H9 (cell line): ENCODE measurements at places on chromosomes 4 and X.

- DNase-seq, result no peak
- H3K27ac ChIP-seq, result no peak overlapping the region
- H3K4me3 ChIP-seq, result peak overlapping the region; percentile 90
- no peaks in the 10 kb centered on the region for H3K36me3 ChIP-seq
- H3K27me3 ChIP-seq, result peaks cover 30% of the 10 kb centered on the region; the same call in 1 of the 2 replicates
Measured at GRCh38 chr4:150581056-150581605, 820 bp upstream of the MAB21L2 start.

DNA sequence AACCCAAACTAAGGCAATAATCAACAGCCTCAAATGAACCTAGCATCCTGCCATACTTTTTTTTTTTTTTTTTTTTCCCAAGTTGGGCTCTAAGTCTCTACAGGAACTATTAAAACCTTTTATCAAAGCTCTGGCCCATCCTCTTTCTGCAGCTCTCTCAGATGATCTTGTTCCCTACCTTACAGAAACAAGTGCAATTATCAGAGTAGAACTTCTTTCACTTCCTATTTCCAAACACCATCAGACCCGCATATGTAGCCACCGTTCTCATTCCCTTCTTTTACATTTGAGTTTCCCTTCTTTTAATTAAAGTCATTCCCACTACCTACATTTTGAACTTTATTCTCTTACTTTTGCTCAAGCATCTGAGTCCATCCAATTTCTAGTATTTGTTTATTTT, 690.6 kb downstream of the DMD start:
- no peaks in the 10 kb centered on the region for H3K36me3 ChIP-seq
- H3K27me3 ChIP-seq, result no peaks in the 10 kb centered on the region
- no peak overlapping the region for H3K4me3 ChIP-seq
- DNase-seq, result no peak
- H3K27ac ChIP-seq, result no peak overlapping the region

DNA sequence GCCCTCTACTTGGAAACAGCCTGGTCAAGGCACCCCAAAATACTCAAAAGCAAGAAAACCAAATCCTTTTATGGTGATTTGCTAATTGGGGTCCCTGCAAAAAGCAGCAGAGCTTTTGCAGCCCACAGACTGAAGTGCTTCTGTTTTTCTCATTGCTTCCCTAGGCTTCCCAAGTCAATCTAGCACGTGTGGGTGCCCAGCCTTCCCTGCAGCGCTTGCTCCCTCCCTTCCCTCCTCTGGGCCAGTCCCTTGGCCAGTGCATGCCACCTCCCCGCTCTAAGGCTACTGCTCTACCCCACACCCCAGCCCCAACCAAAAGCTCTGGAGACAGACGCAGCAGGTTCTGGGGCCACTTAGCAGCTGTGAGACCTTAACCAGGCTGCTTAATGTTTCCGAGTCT, 53.6 kb downstream of the ANAPC4 start:
- H3K4me3 ChIP-seq, result no peak overlapping the region
- no peak for DNase-seq
- H3K4me1 ChIP-seq, result no peaks in the 10 kb centered on the region; the same call in 1 of the 2 replicates
- H3K27ac ChIP-seq, result no peak overlapping the region
- H3K27me3 ChIP-seq, result no peaks in the 10 kb centered on the region; the same call in 1 of the 2 replicates
- H3K36me3 ChIP-seq, result no peaks in the 10 kb centered on the region

- no peaks in the 10 kb centered on the region for H3K27me3 ChIP-seq
- H3K4me3 ChIP-seq, result no peak overlapping the region
- no peaks in the 10 kb centered on the region for H3K4me1 ChIP-seq
- H3K36me3 ChIP-seq, result no peaks in the 10 kb centered on the region
- H3K27ac ChIP-seq, result no peak overlapping the region
Measured at GRCh38 chr4:18734405-18734804, 712.9 kb upstream of the LCORL start.

DNA sequence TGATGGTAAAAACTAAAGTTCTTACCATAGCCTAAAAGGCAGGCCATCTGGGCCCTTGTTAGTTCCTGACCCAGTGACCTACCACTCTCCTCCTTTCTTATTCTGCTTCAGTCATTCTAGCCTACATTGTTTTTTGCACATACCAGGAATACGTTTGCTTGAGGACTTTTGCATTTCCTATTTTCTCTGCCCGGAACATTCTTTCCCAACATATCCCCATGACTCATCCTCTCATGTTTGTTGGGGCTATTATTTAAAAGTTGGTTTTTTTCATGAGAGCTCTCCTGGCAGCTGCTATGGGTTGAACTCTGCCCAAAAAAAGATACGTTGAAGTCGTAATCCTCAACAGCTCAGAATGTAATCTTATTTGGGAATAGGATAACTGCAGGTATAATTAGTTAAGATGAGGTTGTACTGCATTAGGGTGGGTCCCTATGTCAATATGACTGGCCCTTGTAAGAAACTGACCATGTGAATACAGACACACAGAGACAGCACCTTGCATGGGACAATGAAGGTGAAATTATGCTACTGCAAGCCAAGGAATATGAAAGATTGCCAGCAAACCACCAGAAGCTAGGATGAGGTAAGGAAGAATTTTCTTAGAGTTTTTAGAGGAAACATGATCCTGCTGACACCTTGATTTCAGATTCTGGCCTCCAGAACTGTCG, 138.3 kb upstream of the PDHA2 start:
- H3K27me3 ChIP-seq, result no peaks in the 10 kb centered on the region
- H3K36me3 ChIP-seq, result peaks cover 4% of the 10 kb centered on the region; the same call in 1 of the 2 replicates
- peak overlapping the region; percentile 8 for H3K27ac ChIP-seq
- no peak overlapping the region for H3K4me3 ChIP-seq
- no peak for DNase-seq

- no peaks in the 10 kb centered on the region for H3K36me3 ChIP-seq
- peaks cover 5% of the 10 kb centered on the region; the same call in 1 of the 2 replicates for H3K4me1 ChIP-seq
- H3K27ac ChIP-seq, result no peak overlapping the region
- peak; percentile 56 for DNase-seq
Measured at GRCh38 chrX:25144043-25144940, 128.5 kb upstream of the ARX start.

DNA sequence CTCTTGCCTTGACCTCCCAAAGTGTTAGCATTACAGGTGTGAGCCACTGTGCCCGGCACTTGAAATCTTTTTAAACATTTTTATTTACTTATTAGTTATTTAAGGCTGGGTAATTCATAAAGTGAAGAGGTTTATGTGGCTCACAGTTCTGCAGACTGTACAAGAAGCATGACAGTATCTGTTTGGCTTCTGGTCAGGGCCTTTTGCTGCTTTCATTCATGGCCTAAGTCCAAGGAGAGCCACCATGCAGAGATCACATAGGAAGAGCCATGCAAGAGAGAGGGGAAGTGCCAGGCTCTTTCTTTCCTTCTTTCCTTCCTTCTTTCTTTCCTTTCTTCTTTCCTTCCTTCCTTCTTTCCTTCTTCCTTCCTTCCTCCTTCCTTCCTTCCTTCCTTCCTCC, 10.2 kb upstream of the GPKOW start:
- no peaks in the 10 kb centered on the region for H3K4me1 ChIP-seq
- H3K27me3 ChIP-seq, result no peaks in the 10 kb centered on the region
- no peak overlapping the region for H3K27ac ChIP-seq
- DNase-seq, result no peak
- no peak overlapping the region for H3K4me3 ChIP-seq

- no peaks in the 10 kb centered on the region for H3K27me3 ChIP-seq
- H3K27ac ChIP-seq, result no peak overlapping the region
- H3K4me1 ChIP-seq, result no peaks in the 10 kb centered on the region
- peaks cover 2% of the 10 kb centered on the region; the same call in 1 of the 3 replicates for H3K36me3 ChIP-seq
- H3K4me3 ChIP-seq, result no peak overlapping the region
- no peak for DNase-seq
Measured at GRCh38 chrX:38692961-38693360, 108.3 kb upstream of the MID1IP1 start.

DNA sequence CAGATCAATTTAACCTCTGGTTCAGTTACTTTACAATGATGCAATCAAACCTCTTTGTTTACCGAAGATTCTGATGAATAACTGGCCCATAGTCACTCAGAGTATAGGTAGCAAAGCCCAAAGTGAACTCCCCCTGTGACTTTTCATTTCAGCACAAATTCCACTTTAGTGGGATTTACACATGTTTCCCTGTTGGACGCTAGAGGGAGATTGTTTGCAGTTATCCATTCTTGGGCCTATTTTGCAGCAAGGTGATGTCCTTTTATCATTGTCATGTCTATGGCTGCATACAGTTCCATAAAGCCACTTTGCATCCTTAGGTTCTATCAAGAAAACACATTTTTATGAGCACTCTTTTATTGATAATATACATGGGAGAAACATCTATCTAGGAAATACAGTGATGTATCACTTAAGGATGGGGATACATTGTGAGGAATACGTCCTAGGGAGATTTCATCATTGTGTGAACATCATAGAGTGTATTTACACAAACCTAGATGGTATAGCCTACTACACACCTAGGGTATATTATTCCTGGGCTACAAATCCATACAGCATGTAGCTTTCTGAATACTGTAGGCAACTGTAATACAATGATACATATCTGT, 14.5 kb upstream of the DKK2 start:
- peaks cover 17% of the 10 kb centered on the region for H3K36me3 ChIP-seq
- no peak overlapping the region for H3K27ac ChIP-seq
- no peaks in the 10 kb centered on the region for H3K4me1 ChIP-seq
- DNase-seq, result no peak
- no peak overlapping the region for H3K4me3 ChIP-seq

GRCh38 chr4:179225594-179225993, 1783.4 kb upstream of the AGA start:
- no peaks in the 10 kb centered on the region for H3K4me1 ChIP-seq
- no peak for DNase-seq
- H3K36me3 ChIP-seq, result peaks cover 3% of the 10 kb centered on the region; the same call in 1 of the 2 replicates

- H3K36me3 ChIP-seq, result no peaks in the 10 kb centered on the region
- H3K4me1 ChIP-seq, result no peaks in the 10 kb centered on the region
- H3K4me3 ChIP-seq, result no peak overlapping the region
- H3K27ac ChIP-seq, result no peak overlapping the region
Measured at GRCh38 chr4:177012918-177013545, 220.3 kb upstream of the VEGFC start.

DNA sequence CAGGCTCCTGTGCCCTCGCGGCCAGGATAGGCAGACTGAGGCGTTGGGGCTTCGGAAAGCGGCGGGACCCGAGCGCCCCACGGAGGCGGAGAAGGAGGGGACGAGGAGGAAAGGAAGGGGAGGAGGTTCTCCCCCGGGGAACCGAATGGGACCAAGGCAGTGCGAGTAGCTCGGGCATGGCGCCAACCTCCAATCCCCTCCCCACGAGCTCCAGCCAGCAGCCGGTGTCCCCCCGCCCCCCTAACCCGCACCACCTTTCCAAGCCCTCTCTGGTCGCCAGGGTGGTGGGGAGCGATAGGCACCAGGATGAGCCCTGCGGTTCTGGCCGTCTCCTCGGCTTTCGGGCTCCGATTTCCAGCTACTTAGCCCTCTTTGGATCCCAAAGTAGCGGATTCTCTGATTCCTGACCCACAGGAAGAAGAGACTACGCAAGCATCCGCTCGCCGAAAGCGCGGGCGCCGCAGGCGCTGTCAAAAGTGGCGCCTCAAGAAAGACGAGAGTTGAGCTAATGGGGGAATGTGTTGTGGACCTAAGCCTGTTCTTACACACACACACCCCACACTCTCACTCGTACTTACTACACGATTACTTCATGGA, 15.2 kb upstream of the ZIC3 start:
- H3K27ac ChIP-seq, result no peak overlapping the region
- H3K4me1 ChIP-seq, result peaks cover 10% of the 10 kb centered on the region; the same call in 1 of the 2 replicates
- peaks cover 35% of the 10 kb centered on the region; the same call in 1 of the 2 replicates for H3K27me3 ChIP-seq

- H3K4me1 ChIP-seq, result no peaks in the 10 kb centered on the region
- peaks cover 35% of the 10 kb centered on the region for H3K36me3 ChIP-seq
- no peak overlapping the region for H3K4me3 ChIP-seq
- DNase-seq, result no peak
- no peak overlapping the region for H3K27ac ChIP-seq
Measured at GRCh38 chrX:136210243-136210642, 41.0 kb downstream of the MAP7D3 start.

- no peak overlapping the region for H3K27ac ChIP-seq
- H3K36me3 ChIP-seq, result no peaks in the 10 kb centered on the region
- peak; percentile 24 for DNase-seq
- H3K4me3 ChIP-seq, result no peak overlapping the region
- no peaks in the 10 kb centered on the region for H3K4me1 ChIP-seq
Measured at GRCh38 chr4:2077537-2078460, 18.7 kb downstream of the NAT8L start.

GRCh38 chrX:63250253-63250868, 100.8 kb downstream of the SPIN4 start:
- no peak overlapping the region for H3K4me3 ChIP-seq
- no peaks in the 10 kb centered on the region for H3K36me3 ChIP-seq

DNA sequence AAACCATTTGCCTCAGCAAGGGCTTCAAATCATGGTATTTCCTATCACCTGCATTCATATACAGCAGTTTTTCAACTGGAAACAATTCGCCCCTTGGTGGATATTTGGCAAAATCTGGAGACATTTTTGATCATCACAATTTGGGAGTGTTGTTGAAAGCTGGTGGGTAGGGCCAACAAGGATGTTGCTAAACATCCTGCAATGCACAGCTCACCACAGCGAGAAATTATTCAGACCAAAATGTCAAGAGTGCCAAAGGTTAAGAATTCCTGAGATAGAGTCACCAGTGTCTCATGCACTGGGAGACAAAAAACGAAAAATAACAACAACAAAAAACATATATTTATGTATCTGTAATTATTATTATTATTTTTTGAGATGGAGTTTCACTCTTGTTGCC, 435.2 kb upstream of the CTSO start:
- no peak overlapping the region for H3K27ac ChIP-seq
- no peaks in the 10 kb centered on the region for H3K27me3 ChIP-seq
- peaks cover 4% of the 10 kb centered on the region; the same call in 1 of the 2 replicates for H3K4me1 ChIP-seq
- DNase-seq, result no peak
- no peaks in the 10 kb centered on the region; the same call in 1 of the 3 replicates for H3K36me3 ChIP-seq

GRCh38 chr4:145808021-145808650, 128.2 kb downstream of the C4orf51 start:
- H3K4me1 ChIP-seq, result no peaks in the 10 kb centered on the region; the same call in 1 of the 2 replicates
- no peak overlapping the region for H3K27ac ChIP-seq
- peaks cover 58% of the 10 kb centered on the region for H3K36me3 ChIP-seq

DNA sequence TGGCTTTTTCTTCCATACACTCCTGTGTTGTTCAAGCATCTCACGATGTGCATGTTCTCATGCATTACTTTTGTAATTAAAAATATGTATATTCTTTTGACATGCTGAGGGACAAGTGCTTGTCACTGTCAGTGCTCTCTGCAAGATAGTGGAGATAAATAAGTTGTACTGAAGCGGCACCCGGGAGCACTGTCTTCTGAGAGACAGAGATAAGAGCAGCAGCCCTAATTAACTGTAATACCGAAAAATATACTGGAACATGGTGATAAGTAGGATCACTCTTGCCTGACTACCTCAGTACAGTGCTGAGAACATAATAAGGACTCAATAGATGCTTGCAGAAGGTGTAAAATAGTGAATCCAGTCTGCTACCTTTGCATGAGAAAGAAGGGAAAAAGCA, 9.4 kb upstream of the GPR173 start:
- no peaks in the 10 kb centered on the region for H3K36me3 ChIP-seq
- H3K27me3 ChIP-seq, result no peaks in the 10 kb centered on the region
